Activated gamma-delta T cell treated with Interleukin-2 at 50 U/mL for 16 hours (primary cell): ENCODE measurements at places on chromosomes 6 and 20.
A peak's percentile ranks its signal among the peaks of the same experiment; 100 is the strongest.

- no peak for DNase-seq
Observed at GRCh38 chr20:46857061-46857831, 37.4 kb upstream of the EYA2 start.

DNA sequence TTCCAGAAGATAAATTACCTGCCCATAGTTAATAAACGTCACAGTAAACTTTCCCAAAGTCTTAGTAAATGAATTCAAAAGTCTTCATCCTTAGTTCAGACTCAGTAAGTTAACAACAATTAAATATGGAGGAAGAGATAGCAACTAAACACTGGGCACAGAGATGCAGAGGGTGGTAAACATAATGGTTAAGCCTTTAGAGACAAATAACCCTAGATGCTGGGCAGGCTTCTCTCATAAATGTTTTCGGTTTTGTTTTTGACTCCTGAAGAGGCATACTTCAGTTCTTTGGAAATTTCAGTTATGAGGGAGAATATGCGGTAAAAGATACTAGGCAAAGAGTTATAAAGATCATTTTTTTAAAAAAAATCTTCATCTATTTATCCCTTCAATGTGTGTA lies 369.8 kb downstream of the FRK start:
- DNase-seq = no peak

- no peak for DNase-seq
Observed at GRCh38 chr20:38369389-38369788, 23.1 kb downstream of the LBP start.

- no peak for DNase-seq
Observed at GRCh38 chr6:13688692-13689196, 22.9 kb downstream of the RANBP9 start.

DNA sequence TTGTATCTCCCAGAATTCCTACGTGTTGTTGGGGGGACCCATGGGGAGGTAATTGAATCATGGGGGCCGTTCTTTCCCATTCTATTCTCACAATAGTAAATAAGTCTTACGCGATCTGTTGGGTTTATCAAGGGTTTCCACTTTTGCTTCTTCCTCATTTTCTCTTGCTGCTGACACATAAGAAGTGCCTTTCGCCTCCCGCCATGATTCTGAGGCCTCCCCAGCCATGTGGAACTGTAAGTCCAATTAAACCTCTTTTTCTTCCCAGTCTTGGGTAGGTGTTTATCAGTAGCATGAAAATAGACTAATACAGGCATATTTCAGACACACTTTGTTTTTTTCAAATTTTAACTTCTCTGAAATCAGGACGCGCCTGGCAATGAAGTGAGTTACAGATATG lies 14.4 kb upstream of the PGK2 start:
- DNase-seq = no peak

- DNase-seq = no peak
Observed at GRCh38 chr20:24117383-24117782, 128.8 kb upstream of the GGTLC1 start.

- no peak for DNase-seq
Observed at GRCh38 chr6:106702451-106703110, 73.2 kb downstream of the QRSL1 start.

GRCh38 chr20:13929836-13930235 lies 60.6 kb downstream of the SEL1L2 start:
- DNase-seq = no peak

GRCh38 chr6:88588938-88589337 lies 374.5 kb downstream of the RNGTT start:
- no peak for DNase-seq

DNA sequence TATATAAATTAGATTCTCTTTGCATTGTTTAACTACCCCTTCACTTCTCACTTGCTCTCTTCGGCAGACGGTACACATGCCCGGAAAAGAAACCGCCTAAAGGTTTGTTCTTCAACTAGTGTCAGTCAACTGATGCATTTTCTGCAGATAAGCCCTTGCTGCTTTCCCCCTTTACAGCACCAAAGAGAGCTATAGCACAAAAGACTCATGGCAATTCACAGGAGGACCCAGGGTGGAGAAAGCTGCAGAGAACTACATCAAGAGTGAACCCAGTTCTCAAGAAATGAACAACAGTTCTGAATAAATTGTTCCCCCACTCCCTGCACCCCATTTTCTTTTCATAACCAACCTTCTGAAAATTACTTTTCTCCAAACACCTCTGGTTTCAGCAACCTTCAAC lies 8.9 kb downstream of the CD164 start:
- no peak for DNase-seq

DNA sequence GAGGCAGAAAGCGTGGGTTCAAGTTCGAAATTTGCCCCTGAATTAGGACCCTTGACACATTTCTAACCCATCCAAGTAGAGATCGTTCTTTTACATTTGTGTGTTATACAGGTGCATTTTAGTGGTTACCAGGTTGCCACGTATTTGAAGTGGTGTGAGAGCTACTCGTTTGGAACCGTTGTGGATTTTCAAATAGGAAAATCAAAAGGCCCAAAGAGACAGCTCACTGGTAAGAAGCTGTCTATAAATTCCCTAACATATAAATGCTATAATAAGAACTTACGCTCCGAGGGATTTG lies 1.6 kb upstream of the REV3L start:
- no peak for DNase-seq

DNA sequence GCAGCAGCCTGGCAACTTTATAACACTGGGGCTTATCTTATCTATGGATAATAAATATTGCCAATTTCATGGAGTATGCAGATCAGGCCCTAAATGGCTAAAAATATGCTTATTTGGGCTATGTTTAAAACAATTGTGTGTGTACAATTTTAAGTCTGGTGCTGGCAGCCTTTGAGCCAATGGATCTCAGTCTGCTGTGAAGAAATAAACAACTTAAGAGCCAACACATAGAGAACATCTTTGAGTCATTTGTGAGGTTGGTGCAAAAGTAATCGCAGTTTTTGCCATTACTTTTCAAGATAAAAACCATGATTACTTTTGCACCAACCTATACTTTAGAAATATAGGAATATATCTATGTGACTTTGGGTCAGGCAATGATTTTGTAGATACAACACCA lies 129.1 kb upstream of the CARMIL1 start:
- no peak for DNase-seq

DNA sequence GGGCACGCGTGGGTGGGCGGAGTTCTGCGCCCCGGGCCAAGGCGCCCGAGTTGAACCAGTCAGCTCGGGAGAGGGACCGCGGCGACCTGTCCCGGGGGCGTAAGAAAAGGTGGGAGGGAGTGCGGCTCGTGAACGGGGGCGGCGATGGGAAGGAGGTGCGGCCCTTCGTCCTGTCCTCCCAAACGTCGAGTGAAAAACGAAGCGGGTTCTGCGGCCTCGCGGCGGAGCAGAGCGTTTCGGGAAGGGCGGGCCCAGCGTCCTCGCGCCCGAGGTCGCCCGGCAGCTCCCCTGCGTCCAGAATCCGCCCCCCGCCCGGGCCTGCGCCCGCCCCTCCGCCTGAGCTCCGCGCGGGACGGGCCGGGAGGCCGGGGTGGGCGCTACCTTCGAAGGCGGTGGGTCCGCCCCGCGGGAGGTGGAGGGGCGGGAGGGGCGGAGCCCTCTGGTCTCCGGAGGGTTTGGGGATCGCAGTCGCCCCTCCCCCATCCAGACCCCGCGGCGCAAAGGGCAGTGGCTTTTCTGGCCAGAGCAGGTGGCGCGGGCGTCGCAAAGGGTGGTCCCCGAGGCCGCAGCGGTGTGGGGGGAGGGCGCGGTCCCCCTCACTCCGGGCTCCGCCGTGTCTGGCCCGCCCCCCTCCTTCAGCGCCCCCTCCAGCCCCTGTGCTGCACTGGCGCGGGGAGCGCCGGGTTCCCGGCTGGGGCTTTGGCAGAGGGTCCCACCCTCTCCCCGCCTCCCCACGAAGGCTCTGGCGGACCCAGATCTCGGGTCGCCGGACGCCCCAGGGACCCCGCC lies 838 bp downstream of the STMN3 start:
- DNase-seq = peak; percentile 47

- no peak for DNase-seq
Observed at GRCh38 chr6:169640351-169640852, 61.4 kb downstream of the WDR27 start.

- DNase-seq = peak; percentile 72
Observed at GRCh38 chr6:37566111-37566949, 66.6 kb upstream of the CCDC167 start.
